CMK (cell line): ENCODE measurements at places on chromosomes 13 and 19.

- no peak for DNase-seq
Measured at GRCh38 chr13:39268398-39268797, 230.1 kb downstream of the NHLRC3 start.

DNA sequence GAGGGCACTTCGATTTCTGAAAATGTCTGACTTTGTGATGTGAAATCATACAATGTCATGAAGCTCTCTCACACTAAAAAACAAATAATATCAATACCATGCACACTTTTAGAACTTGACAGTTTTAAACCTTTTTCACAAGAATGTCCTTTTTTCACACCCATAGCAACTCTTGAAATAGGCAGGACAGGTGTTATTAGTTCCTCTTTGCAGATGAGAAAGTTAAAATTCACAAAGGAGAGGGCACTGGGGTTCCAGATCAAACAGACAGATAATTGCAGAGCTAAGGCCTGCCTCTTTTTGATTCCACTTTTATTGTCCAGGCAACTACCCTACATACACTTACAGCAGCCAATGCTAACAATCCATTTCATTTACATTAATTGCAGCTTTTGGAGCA, 142.8 kb downstream of the KLF12 start:
- DNase-seq: no peak

DNA sequence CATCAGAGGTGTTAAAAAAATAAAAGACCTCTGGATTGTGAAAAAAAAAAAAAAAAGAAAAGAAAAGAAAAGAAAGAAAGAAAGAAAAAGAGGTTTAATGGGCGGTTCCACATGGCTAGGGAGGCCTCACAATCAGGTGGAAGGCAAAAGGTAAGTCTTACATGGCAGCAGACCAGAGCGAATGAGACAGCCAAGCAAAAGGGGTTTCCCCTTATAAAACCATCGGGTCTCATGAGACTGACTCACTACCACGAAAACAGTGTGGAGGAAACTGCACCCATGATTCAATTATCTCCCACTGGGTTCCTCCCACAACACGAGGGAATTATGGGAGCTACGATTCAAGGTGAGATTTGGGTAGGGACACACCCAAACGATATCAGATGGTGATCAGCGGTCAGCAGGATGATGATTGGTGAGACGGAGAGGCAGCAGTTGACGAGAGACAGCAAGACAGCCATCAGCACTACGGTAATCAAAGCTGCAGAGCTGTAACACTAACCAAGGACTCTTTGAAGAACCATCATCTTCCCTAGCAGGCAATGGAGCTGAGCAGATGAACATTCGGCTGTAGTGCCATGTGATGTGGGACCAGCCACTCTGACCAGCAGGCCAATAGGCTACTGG, 3.9 kb upstream of the CD209 start:
- no peak for DNase-seq

- no peak for DNase-seq
Measured at GRCh38 chr19:19423322-19423721, 17.8 kb downstream of the GATAD2A start.

- DNase-seq: no peak
Measured at GRCh38 chr13:26861941-26862340, 101.4 kb upstream of the GPR12 start.

GRCh38 chr13:70171151-70171550, 62.9 kb upstream of the KLHL1 start:
- DNase-seq: no peak
